Sciatic nerve (tissue), 2 donors: ENCODE measurements at places on chromosomes 11 and 22. TPM values are rescaled to one million over a fixed set of nuclear protein-coding genes. Genes with fewer than 3 reads are reported as not detected.

- no peak for DNase-seq
These were observed 325.4 kb downstream of the BRD1 start for GRCh38 chr22:49502126-49502826.

- DNase-seq = no peak
These were observed 22.8 kb downstream of the FBLN1 start for GRCh38 chr22:45525480-45525879.

DNA sequence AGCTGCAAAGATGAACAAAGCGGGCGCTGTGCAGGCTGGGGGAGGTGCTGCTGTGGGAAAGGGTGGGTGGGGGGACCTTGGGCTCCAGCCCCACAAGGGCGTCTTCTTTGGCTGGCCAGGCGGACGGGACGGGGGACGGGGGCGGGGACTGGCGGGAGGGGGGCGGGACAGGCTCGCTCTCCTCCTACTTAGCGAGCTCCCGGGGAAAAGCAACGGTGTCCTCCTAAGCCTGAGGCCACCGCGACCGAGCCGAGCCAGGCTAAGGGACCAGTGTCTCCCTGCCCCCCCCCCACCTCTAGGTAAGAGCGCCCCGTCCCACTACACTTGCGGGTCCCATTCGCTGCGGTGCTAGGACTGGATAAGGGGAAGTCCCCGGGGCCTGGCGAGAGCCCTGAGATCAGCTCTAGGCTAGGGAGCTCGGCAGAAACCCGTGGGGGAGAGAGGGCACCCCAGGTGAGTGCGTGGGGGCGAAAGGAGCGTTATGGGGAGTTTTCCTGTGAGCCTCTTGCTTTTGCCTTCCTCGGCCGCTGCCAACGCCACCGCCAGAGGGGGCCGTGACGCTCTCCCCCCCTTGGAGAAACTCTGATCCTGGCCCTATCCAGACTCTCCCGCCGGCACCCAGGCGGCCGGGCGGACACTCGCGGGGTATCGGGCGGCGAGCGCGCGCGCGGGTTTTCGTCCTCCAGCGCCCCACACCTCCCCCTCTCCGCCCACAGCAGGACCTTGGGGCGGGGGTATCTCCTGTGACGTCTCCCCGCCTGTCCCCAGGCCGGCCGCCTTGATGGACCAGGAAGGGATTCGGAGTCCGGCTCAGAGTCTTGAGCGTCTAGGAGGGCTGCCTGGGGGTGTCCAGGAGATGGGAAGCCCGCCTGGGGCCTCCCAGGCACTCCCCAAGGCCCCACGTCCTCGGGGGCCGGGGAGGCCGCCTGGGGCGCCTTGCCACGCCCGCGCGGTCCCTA, at the start of gene PHLDB1:
PHLDB1 (plus strand) TSS at position 215 of the 959 bp plus-strand sequence. CDS start 6,222 bp downstream, outside the sequence.
- peak; percentile 82 for DNase-seq

DNA sequence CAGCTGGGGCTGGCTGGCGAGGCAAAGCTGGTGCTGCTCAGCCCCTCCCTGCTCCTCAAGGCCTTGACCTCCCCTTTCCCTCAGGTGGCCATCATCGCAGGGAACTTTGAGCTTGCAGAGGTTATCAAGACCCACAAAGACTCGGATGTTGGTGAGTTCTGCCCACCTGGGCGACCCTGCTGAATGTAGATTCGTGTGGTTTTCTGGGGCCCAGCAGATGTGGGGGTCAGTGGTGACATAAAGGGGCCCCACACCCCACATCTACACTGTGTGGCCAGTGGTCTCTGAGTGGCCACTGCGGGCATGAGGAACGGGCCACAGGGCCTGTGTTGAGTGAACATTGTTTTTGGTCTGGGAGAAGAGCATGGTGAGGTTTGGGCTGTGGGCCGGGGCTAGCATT, 11.9 kb downstream of the SHANK3 start:
- DNase-seq = peak; percentile 26

DNA sequence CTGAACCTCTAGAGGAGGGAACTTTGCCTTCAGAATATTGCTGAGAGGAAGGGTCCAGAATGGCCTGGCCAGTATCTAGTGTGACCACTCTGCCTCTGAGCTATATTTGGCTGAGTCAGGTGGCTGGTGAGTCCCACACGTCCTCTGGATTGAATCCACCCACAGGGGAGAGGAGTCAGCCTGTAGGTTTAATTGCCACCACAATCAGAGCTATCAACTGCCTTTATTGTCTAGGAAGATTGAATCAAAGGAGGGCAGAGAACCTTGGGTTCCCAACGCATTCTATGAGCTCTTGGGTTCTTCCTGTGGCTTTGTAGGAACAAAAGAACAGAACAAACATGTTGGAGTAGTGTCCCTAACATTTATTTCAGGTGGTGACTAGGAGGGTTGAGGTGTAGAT, 67.7 kb downstream of the ST3GAL4 start:
- no peak for DNase-seq

Gene CD3D
- 3.8 TPM for total RNA-seq

- DNase-seq = no peak
These were observed 38.0 kb downstream of the MRGPRD start for GRCh38 chr11:68942751-68943271.

DNA sequence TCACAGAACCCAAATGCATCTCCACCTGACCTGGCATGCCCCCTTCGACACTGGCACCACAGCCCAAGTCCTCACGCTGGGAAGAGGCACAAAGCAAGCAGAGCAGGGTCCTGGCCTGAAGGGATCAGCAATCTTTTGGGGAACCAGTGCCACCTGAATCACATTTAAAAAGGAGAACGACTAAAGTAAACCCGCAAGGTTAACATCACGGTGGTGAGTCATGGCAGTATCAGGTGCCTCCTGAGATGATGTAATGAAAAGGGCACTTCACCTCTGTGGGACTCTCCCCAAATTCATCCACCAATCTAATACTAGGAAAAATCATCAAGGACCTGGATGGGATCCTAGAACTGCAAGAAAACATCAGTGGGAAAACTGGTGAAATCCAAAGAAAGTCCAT, 44.9 kb downstream of the PACSIN2 start:
- no peak for DNase-seq

- no peak for DNase-seq
These were observed 2.8 kb upstream of the OAF start for GRCh38 chr11:120208001-120208441.

DNA sequence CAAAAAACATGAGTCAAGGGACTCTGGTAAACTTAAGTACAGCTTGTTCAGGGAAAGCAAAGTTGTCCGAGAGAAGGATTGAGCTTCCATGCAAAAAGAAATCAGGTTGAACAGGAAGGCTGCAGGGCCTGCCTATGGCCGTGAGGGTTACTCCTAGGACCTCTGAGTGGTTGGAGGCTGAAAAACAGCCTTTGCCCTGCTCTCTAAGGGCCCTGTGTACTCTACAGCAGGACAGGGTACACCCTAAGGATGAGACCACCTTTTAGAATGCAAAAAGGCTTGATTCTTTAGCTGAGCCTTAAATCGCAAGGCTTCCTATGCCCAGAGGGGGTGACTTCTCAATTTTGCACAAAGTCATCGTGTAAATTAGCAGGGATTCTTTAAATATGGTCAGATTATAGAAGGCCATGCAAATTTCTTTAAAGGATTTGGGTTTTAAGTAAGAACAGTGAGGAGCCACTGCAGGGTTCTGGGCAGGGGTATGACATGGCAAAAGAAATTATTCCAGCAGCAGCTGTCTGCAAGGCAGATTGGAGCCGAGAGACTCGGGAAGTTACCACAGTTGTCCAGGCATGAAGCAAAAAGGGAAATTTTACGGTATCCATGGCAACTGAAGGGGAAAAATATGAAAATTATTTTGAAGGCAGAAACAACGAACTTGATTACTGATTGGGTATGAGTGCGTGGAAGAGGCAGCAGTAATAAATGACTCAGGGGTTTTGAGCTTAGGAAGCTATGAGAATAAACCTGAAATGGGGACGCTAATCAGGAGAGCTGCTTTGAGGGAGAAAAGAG, 91.8 kb downstream of the FAM76B start:
- no peak for DNase-seq

Gene PCNX3
- total RNA-seq = 23.9 TPM

Gene MAJIN
- total RNA-seq = not detected

Gene OR5AL1
- total RNA-seq = not detected

- no peak for DNase-seq
These were observed 20.2 kb downstream of the PPP6R2 start for GRCh38 chr22:50363166-50363802.

DNA sequence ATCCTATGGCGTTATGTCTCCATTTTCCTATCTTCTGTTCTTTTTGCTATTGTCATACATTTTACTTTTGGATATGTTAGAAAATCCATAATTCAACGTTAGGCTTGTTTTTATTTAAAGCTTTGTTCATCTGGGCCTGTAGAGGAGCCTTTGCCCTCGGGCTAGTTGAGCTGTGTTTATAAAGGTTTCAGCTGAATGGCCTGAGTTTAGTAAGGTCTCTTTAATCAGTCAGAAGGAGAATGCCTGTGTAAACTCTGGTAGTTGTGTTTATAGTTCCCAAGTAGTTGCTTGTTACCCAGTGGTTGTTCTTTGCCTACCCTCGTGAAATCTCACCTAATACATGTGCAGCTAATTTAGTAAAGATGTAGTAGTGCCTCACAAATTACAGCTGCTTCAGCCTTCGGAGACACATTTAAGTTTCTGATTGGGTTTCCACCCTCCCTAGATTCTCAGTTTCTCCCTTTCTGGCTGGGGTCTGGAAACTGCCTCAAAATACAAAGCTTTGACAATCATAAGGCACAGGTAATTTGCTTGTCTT, 33.1 kb downstream of the MTMR3 start:
- no peak for DNase-seq

DNA sequence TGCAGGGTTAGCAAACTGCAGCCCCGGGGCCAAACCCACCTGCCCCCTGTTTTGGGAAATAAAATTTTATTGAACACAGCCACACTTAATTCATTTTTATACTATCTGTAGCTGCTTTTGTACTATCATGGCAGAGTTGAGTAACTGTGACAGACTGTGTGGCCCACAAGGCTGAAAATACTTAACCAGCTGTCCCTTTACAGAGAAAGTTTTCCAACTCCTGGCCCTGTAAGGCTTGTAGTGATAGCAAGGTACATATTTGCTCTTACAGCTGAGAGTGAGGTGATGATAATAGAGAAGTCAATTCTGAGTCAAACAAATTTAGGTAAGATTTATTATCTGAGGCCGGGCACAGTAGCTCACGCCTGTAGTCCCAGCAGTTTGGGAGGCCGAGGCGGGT, 87.4 kb upstream of the SLC6A5 start:
- no peak for DNase-seq

Gene TENM4
- total RNA-seq = 16.5 TPM

GRCh38 chr11:108226036-108226435, 3.2 kb downstream of the ATM start:
- DNase-seq = no peak

DNA sequence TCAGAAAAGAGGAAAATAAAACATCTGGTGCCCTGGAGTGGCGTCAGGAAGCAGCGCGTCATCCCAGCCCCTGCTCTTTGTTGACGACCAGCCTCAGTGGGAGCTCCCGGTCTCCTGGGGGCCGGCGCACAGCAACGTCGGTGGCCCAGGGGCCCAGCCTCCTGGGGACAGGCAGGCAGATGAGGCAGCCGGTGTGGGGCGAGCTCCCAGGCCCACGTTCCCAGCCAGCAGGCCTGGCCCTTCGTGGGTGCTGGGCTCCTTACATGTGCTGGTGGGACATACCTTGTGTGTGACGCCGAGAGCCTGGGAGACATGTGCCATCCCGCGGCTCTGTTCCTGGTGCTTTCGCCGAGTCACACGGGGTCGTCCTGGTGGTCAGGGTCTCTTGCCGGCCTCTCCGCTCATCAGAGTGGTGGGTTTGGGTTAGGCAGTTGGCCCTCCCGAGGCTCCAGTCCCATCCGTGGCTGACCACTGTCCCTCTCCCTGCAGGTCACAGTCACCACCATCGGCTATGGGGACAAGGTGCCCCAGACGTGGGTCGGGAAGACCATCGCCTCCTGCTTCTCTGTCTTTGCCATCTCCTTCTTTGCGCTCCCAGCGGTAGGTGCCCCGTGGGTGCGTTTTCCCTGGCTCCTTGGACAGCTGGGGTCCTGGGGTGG, 116.7 kb downstream of the KCNQ1OT1 start:
- DNase-seq = peak; percentile 49

Gene ART5
- total RNA-seq = 0.27 TPM

Gene ZNF70
- total RNA-seq = 11.2 TPM

Gene PANX3
- total RNA-seq = not detected
